Midbrain (tissue), 1 donor: ENCODE measurements at places on chromosomes 7 and 10.
A peak's percentile ranks its signal among the peaks of the same experiment; 100 is the strongest.

- no peak for DNase-seq
Measured at GRCh38 chr7:155962968-155963300, 150.7 kb upstream of the SHH start.

GRCh38 chr7:151311294-151311864 lies 30.2 kb upstream of the NUB1 start:
- no peak for DNase-seq

DNA sequence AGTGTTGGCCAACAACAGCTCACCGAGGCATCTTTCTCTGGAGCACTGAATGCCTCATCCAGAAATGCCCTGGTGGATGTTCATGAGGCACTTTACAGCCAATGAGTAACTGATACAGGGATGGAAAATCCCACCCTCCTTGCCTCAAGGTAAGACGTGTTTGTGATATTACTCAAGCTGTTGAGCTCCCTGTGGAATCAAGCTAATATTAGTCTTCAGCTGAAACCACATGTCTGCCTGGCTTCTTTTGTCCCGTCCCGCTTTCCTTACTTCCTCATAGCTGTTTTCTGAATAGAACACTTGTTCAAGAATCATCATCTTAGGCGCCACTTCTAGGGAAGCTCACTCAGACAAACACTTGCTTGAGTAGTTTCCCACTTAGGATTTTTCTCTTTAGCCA lies 422.4 kb downstream of the INHBA start:
- no peak for DNase-seq

DNA sequence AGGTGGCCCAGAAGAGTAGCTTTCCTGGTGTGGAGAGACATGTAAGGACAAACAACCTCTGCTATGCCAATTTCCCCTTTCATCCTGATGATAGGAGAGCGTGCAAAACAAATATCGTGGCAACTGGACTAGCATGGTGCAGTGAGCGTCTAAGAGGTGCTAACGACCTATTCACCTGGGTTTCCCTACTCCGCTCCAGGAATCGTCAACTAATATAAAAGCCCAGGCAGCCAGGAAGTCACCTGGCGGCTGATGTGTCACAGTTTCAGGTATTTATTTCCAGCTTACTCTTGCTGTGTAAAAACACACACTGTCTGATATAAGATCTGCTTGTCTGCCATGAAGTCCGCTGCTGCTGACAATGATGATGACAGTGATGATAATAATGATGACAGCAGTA lies 56.5 kb upstream of the EFCAB10 start:
- no peak for DNase-seq

DNA sequence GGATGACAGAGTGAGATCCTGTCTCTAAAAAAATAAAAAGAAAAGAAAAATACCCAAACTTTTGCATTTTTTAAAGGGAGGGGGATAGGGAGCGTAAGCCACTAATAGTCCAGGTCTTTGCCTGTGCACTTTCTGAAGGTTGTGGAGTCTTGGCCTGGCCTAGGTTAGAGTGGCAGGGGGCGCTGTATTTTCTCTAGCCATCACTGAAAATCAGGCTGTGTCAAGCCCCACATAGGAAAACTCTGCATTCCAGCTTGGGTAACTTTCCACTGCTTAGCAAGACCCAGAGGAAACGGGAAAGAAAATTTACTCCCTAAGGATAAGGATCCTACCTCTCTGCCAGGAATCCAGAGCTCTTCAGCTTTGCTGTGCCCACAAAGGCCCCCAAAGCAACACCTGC lies 10.5 kb upstream of the PAX4 start:
- no peak for DNase-seq

- DNase-seq = no peak
Measured at GRCh38 chr7:3338161-3338560, 37.1 kb downstream of the SDK1 start.

DNA sequence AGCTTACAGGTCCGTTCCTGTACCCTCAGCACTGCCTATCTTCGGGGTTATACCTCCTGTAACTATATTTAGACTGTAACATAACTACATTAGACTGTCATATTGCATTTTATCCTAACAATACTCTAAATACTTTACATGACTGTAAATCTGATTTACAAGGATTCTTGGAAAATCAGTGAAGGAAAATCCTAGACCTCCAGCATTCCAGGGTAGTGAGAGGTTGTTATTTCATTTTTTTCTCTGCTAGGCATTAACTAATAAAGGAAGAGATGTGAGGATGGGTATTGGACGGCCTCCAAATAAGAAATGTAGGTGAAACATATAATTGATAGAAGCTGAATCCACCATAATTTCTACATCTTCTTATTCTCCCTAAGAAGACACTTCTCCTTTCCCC lies 569.4 kb downstream of the CALN1 start:
- DNase-seq = no peak

GRCh38 chr10:47225219-47225927 lies 74.6 kb upstream of the GDF10 start:
- DNase-seq = no peak

- no peak for DNase-seq
Measured at GRCh38 chr10:30821994-30822692, 192.6 kb upstream of the LYZL2 start.

GRCh38 chr7:153401795-153402720 lies 642.5 kb downstream of the ACTR3B start:
- no peak for DNase-seq

GRCh38 chr7:47581804-47582763 lies at the start of gene TNS3:
TSS of gene TNS3 (minus strand) at chr7:47582111. CDS start at chr7:47439636, 142,475 bp downstream.
- no peak for DNase-seq

DNA sequence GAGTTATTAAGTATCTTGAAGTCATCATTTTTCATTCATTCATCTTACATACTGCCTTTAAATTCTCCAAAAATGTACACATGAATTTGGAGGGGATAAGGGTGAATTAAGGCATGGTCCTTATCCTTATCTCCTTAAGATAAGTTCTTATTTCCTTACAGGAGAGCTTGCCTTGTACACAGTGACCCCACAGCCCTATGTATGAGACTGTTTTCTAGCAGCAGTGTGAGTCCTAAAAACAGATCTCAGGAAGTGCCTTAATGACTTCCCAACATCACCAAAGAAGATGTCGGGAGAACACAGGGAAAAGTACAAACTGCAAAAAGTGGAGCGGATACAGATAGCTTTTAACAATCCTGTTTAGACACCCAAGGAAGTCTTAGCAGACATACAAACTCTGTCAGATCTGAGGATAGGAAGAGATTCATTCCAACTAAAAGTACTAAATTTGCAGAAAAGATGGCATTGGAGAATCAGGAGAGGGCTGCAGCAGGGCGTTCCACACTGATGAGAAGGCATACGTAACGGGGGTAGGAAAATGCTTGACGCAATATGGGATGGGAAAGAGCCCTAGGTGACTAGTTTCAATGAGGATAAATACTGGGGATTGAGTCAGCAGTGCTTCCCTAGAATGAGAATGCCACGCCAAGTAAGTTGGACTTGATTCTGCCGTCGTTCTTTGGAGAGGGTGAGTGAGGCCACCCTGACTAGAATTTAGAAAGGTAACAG lies 570.2 kb downstream of the PARD3 start:
- DNase-seq = no peak

DNA sequence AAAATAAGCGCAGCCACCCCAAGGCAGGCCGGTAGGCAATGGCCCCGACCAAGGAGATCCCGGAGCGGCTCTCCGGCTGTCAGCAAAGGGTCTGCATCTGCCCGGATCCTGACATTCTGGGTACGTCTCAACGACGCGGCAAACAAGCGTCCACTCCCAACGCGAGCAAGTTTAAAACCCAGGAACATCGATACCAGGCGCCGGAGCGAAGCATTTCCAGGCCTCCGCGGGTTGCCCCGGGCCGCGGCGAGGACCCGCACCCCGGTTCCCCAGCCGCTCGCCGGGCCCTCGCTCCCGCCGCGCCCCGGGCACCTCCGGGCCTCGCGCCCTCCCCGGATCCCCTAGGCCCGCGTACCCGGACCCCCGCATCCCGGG lies 453 bp downstream of the URGCP start:
- peak; percentile 22 for DNase-seq

GRCh38 chr10:116608686-116609594 lies 11.8 kb upstream of the PNLIPRP2 start:
- no peak for DNase-seq

DNA sequence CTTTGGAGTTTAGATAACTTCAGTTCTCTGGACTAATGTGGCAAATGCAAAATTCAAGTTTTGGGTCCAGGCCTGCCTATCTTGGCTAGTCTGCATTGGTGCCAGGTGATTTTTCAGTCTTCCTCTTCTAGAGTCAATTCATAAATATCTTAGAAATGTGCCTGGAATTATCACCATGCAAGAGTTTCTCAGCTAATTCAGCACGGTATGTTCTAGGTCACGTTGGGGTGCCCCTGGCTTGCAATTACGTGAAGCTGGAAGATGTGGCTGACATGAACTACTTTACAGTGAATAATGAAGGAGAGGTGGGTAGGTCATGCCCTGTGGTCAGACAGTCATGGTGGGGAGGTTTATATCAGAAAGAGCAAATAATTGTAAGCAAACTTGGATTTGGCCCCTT lies 25.0 kb downstream of the ZDHHC6 start:
- DNase-seq = no peak

DNA sequence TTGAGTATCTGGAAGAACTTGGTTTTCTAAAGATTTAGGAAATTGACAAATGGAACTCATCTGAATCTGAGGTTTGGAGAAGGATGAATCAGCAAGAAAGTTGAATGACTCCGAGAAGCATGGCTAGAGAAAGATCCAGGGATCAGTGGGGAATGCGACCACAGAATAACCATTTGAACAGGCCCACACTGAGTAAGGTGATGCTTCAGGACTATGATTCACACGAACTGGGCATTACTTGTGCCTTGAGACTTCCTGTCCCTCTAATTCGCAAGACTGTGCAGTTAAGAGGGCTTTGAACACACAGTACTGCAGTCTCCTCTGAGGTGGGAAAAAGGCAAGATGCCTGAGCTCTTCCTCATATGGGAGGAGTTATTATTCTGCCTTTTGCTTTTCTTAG lies 395.5 kb upstream of the POM121L12 start:
- no peak for DNase-seq

- no peak for DNase-seq
Measured at GRCh38 chr7:96701258-96701657, 8.4 kb downstream of the SEM1 start.

GRCh38 chr10:29622382-29622922 lies 12.3 kb downstream of the SVIL start:
- no peak for DNase-seq

GRCh38 chr10:62036186-62037081 lies 134.9 kb downstream of the ARID5B start:
- DNase-seq = no peak

DNA sequence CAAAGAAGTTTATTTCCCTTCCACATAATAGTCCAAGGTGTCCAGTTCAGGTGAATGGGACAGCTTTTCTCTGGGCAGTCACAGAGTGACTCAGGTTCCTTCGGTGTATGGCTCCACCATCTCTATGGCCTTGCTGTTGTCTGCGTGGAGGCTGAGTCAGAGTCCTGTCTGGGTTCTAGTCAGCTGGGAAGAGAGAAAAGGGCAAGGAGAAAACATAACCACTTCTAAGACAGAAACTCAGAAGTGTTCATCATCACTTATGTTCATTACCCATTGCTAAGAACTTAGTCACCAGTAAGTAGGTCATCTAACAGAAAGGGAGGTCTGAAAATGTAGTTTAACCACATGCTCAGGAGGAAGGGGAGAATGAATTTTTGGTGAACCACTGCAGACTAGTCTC lies 32.4 kb upstream of the CCDC7 start:
- no peak for DNase-seq

DNA sequence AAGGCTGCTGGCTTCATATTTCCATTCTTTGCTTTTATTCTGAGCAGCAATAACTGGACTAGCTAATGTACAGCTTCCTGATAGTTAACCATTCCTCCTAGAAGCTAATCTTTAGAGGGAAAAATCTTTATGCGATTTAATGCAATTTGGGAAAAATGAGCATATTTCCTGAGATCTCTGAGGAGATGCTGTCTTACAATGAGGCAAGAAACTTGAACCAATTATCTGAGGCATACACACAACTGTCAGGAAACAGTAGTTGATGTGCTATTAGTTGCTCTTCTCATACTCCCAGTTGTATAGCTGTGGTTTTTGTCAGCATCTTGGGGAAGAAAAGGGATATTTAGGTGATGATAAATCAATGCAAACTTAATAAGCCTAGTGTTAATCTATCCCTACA lies 265.9 kb downstream of the NEBL start:
- DNase-seq = no peak

GRCh38 chr10:124339119-124340032 lies 79.3 kb downstream of the OAT start:
- DNase-seq = no peak

- no peak for DNase-seq
Measured at GRCh38 chr7:18771834-18772566, 276.5 kb downstream of the HDAC9 start.

DNA sequence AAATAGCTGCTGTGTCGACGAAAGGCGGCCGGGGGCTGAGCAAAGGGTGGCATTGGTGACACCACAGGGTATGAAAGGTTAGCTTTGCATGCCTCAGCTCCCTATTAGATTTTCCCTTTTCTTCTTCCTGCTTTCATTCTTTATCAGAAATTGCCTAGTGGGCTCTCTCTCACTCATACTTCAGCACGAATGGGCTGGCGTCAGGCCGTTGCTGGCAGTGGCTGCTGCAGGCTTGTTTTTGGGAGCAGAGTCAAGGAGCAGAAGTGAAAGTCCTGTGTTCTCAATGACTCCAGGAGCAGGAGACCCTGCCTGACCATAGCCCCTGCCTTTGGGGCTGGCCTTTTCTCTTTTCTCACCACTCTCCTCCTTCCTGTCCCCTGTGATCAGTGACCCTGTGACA lies 318.0 kb downstream of the PLXNA4 start:
- DNase-seq = no peak

DNA sequence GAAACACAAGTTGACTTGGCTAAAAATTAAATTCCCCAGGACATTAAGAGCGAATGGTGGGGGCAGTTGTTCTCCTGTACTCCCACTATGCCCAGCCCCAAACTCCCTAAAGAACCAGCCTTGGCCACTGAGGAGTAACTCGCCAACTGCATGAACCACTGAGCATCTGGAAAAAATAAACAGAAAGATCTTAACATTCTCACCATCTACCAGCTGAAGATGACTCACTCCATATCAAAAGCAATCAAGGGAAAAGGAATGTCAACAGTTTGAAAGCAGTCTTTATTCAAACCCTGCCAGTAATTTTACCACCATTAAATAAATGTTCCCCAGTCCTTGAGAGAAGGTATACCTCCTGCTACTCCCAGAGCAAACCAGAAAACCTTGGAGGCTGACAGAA lies 45.4 kb downstream of the CTTNBP2 start:
- DNase-seq = no peak

DNA sequence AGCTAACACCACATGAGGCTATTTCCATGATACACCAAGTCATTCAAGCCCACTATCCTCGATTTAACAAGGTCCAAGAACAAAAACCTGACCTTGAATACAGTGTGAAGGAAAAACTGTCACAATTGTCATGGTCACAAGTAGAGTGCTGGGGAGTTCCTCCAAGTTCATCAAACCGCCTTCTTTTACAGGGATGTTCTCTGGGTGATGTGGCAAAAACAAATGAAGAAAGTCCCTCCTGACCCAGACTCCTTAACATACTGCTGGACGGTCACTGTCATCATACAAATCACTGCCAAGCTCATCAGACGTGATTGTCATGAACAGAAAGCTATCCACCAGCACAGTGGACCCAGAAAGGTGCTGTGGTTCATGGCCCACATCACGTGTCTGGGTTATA lies 28.9 kb downstream of the HIPK2 start:
- DNase-seq = no peak

- DNase-seq = no peak
Measured at GRCh38 chr7:27917774-27918314, 177.9 kb downstream of the TAX1BP1 start.

GRCh38 chr10:87654212-87654611 lies 5.5 kb upstream of the PAPSS2 start:
- DNase-seq = no peak
